ENCODE measurements at places on chromosomes 5 and 9.
A peak's percentile ranks its signal among the peaks of the same experiment; 100 is the strongest.

DNA sequence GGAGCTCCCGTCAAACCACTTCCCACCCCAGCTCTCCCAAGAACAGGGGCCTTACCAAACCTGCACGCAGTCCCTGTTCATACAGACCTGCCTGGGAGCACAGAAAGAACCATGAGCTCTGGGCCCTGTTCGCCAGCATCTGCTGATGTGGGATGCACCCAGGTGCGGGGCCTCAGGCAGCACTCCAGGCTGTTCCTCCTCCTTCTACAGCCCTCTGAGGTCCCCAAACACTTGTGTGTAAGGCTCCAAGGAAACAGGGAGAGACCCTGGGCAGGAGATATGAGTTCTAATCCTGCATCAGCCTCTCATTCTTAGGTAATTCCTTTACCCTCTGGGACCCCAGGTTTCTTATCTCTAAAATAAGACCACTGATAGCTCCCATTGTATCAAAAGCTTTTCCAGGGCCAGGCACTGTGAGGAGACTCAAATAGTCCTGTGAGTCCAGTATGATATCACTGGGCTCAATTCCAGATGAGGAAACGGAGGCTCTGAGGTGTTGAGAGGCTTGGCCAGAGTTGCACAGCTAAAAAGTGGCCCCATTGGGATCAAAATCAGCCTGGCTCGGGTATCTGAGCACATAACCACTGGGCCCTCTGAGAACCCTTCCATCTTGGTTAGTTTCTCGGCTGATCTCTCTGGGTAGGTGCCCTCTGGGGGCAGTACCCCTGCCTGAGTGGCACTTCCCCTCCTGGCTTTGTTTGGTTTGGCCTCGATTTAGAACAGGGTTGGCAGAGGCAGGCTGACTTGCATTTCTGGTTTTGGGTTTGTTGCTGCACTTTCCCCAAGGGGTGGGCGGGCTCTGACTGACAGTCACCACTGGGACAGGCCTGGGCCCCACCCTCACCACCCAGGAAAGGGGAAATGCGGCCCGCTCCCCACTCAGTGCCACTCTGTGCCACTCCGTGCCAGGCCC, 116.8 kb downstream of the RGS3 start:
- H3K27me3 ChIP-seq: no peaks in the 10 kb centered on the region
- H3K4me1 ChIP-seq: peaks cover 70% of the 10 kb centered on the region

GRCh38 chr5:73692166-73692640, 66.2 kb downstream of the ARHGEF28 start:
- no peak for DNase-seq
- no peak overlapping the region for H3K4me3 ChIP-seq
- peaks cover 7% of the 10 kb centered on the region for H3K4me1 ChIP-seq

DNA sequence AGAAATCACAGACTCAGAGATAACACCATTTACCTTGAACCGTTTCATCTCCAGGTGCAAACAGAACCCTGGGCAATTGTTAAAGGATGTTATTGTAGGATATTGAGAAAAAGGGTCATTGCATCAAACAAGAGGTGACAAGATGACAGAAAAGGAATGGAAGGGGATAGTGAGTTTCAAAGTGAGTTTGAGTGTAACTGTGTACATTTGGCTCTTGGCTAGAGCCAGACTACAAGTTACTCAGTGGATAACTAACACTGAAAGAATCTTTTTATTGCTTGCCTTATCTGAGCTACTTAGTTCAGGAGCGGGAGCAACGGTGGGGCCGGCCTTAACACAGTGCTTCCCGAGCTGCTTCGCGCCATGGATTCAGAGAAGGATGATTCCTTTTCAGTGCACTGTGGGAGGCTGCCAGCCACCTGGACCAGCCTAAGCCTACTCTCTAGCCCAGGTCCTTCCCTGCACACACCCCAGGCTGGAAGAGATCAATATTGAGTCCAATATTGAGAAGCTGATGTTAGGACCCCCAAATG, 193.4 kb downstream of the ATPSCKMT start:
- no peak overlapping the region for H3K4me3 ChIP-seq
- H3K36me3 ChIP-seq: no peaks in the 10 kb centered on the region
- no peaks in the 10 kb centered on the region for H3K4me1 ChIP-seq
- H3K27ac ChIP-seq: no peak overlapping the region

GRCh38 chr9:109182940-109183798, 16.1 kb upstream of the FRRS1L start:
- H3K36me3 ChIP-seq: no peaks in the 10 kb centered on the region
- no peak overlapping the region for H3K4me3 ChIP-seq
- H3K27ac ChIP-seq: no peak overlapping the region
- peaks cover 12% of the 10 kb centered on the region for H3K27me3 ChIP-seq
- DNase-seq: no peak

DNA sequence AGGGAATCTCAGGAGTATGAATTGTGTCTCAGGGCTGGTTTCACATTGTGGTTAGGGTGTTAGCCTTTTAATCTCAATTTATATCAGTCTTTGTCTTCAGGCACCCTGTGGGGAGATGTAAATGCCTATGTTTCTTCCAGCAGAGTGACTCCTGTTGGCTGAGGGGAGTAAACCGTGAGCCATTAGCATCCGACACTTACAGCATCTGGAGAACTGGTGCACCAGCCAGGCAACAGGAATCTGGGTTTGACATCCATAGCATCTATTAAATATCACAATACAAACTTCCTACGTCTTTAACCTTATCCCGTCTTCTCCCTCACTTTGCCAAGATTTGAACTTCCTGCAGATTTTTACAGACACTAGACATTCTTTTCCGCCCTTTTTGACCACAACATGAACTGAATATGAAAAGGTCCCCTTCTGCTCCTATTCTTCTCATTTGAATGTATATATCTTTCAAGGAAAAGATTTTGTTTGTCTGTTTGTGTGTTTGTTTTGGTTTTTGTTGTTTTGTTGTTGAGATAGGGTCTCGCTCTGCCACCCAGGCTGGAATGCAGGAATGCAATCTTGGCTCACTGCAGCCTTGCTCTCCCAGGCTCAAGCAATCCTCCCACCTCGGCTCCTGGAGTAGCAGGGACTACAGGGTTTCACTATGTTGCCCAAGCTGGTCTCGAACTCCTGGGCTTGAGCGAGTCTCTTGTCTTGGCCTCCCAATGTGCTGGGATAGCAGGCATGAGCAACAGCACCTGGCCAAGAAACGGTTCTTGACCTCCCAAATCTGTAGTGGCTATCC, 626.2 kb downstream of the TLR4 start:
- H3K27ac ChIP-seq: no peak overlapping the region
- no peak overlapping the region for H3K4me3 ChIP-seq
- no peaks in the 10 kb centered on the region for H3K4me1 ChIP-seq
- DNase-seq: no peak

DNA sequence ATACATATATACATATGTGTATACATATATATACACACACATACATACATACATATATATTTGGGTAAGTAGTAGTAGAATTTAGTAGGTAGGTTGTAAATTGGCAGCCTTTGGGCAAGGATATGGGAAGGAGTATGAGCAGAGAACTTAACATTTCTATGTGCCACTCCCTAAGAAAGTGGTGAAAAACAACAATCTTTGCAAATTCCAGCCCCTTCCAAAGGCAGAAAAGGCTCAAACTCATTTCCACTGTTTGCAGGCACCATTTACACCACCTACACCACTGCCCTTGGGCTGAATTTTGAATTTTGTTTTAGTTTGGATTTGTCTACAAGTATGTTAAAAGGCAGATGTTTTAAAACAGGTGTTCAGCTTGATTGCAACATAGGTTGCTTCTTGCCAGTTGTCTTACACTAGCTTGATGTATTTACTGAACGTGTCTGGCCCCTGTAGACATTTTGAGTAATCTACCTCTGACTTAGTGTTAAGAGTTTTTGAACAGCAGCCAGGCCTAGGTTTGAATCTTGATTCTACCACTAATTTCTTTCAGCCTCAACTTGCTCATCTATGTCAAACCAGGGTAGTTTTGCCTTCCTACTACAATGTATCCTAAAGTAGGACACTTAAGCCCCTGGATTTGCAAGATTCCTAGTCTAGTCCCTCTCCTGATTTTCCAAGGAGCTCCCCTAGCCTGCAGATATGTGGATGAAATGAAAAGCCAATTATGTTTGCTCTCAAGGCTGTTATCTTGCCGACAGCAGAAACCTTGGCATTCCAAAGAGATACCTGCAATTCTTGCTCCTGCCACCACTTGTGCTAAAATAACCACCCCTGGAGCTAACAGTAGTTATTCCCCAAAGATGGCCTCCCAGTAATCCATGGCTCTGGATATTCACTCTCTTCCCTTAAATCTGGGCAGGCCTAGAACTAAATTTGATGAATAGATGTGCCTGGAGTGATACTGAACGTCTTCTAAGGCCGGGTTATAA, 156.2 kb upstream of the SLC44A1 start:
- H3K4me3 ChIP-seq: no peak overlapping the region
- no peaks in the 10 kb centered on the region for H3K4me1 ChIP-seq
- DNase-seq: no peak

DNA sequence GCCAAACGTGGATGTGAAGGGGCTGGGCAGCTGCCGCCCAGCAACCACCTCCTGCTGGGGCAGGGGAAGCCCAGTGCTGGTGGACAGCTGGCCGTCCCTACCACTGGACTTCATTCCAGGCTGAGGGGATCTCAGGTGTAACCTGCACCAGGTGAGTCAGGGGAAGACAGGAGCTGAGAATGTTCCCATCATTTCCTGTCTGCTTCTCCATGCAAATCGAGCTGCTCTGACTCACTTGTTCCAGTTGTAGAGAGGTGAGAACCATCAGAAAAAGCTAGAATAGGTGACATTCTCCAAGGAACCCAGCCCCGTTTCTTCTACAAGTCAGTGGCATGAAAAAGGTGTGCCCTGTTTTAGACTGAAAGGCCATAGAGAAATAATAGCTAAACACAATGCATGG, 21.8 kb upstream of the BARX1 start:
- no peaks in the 10 kb centered on the region for H3K4me1 ChIP-seq
- no peak overlapping the region for H3K27ac ChIP-seq
- H3K36me3 ChIP-seq: no peaks in the 10 kb centered on the region
- H3K4me3 ChIP-seq: no peak overlapping the region
- no peak for DNase-seq

DNA sequence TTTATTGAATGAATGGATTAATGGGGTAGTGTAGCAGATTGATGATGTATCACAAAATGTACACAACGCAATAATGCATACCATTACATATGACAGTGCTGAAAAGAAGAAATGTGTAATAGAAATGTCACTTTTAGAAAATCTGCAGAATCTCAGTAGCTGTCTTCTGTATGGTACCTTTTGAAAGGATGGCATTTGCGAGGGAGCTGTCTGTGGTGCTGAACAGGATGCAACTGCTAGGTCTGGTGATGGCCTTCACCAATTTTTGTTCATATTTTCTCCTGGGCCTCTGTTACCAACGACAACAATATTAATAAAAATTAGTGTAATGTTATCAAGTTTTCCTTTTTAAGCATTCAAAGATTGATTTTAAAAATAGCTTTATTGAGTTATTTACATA, 36.2 kb upstream of the OTULIN start:
- no peak overlapping the region for H3K4me3 ChIP-seq
- no peak overlapping the region for H3K27ac ChIP-seq
- no peaks in the 10 kb centered on the region for H3K36me3 ChIP-seq
- DNase-seq: peak; percentile 40
- no peaks in the 10 kb centered on the region for H3K27me3 ChIP-seq
- H3K4me1 ChIP-seq: no peaks in the 10 kb centered on the region
